Stimulated activated CD4-positive, alpha-beta T cell treated with anti-CD3 and anti-CD28 coated beads, Interleukin-4, amount 100 ng/mL, for 4 hours (primary cell): ENCODE measurements at places on chromosomes 16 and 17.

DNA sequence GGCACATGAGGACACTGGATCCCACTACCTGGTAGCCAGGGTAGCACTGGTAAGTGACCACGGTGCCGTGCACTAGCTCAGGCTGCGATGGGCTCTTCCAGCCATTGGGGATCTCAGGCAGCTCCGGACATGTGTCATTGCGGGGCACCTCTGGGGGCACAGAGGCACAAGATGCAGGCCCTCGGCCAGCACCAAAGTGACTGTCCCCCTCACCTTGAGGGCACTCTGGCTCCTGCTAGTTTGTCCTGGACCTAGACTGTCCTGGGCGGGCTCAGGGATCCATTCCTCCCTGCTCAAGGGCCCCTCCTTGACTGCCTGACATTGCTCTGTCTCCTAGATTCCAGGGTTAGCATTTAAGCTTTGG is 6.7 kb upstream of the PHF12 start:
- DNase-seq: no peak

DNA sequence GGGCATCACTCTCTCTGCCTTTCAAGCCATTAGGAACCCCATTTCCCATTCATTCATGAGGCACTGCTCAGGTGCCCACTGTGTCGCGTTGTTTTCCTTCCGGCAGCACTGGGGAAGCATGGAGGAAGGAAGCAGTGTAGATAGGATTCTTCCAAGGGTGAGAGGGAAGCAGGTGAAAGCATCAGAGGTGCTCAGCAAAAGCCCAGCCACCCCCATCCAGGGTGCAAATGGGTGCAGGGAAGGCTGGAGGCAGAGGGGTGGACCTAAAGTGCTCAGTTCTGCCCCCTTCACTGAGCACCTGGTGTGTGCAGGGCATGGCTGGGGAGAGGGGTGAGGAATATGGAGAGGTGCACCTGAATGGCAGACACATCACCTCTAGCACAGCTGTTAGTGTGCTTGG is 3.4 kb upstream of the NXPH3 start:
- no peak for DNase-seq

DNA sequence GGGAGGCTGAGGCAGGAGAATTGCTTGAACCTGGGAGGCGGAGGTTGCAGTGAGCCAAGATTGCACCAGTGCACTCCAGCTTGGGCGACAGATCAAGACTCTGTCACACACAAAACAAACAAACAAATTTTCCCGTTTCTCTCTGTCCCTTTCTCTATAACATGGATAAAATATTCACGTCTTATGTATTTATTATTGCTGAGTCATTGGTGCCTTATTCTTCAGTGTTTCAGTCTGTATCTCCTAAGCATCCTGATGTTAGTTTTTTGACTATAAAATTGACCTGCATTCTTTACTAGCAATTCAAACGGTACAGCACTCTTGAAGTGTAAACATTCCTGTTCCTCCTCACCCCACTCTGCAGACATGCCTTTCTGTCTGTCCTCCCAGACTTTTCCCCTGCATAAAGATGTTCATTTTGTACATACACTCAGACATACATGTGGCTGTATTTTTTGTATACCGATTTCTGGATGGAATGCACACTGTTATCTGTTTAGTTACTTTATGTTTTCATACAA is 16.4 kb downstream of the DHODH start:
- DNase-seq: no peak

- DNase-seq: no peak
Observed at GRCh38 chr16:79452671-79453070, 147.9 kb downstream of the MAF start.

DNA sequence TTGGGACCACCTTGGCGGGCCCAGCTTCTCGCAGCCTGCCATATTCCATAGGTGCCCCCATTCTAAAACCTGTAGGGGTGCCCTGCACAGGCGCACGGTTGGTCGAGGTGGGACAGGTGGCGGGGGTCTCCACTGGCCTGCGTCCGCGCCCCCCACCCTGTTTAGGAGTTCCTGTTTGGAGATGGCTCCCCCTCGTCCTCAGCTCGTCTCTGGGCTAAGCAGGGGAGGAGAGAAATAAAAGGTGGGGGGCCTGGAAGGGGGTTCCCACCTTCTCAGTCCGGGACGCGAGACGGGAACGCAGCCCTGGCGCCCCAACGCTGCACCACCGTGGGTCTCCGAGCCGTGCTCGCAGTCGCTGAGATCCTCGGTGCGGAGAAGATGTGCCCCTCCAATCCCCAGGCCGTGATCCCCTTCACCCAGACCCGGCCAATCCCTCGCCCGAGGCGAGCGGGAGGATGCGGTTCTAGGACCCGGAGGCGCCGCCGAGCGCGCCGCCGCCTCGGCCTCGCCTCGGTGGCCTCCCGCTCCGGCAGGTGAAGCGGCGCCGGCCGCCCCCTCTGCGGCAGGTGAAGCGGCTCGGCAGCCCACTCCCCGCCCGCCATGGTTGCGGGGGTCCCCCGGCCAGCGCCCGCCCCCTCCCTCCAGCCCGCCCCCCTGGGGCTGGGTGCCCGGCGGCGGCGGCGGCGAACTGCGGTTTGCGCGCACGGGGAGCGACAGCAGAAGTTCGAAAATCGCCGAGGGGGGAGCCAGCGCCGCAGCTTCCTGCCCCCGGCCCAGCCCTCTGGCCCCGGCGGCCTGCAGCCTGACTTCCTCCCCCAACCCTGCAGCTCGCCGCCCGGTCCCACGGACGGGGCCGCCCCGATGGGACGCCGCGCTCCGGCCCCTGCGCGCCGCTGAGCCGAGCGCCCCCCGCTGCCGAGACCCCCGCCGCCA is at the start of gene FMNL1:
TSS of gene FMNL1 (plus strand) at position 805 of the 933 bp plus-strand sequence. CDS start 240 bp downstream, outside the sequence.
- peak; percentile 36 for DNase-seq
